ENCODE measurements at places on chromosomes 7 and 10.
A peak's percentile ranks its signal among the peaks of the same experiment; 100 is the strongest.

DNA sequence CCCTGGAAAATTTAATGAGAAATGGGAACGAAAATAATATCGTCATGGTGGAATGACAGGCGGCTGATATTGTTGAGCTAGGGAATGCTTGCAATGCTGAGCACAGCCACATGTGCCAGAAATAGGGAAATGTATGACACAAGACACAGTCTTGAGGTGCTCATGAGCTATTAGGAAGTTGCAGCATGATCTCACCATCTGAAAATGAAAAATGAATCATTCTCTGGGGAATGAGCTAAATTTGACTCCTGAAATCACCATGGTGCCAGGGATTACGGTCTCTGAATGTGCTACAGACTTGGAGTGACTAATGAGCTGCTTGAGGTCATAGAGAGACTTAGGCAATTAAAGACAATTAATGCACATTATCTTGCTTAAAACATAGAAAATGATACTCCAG lies 845.0 kb downstream of the CNTNAP2 start:
- no peak for DNase-seq

DNA sequence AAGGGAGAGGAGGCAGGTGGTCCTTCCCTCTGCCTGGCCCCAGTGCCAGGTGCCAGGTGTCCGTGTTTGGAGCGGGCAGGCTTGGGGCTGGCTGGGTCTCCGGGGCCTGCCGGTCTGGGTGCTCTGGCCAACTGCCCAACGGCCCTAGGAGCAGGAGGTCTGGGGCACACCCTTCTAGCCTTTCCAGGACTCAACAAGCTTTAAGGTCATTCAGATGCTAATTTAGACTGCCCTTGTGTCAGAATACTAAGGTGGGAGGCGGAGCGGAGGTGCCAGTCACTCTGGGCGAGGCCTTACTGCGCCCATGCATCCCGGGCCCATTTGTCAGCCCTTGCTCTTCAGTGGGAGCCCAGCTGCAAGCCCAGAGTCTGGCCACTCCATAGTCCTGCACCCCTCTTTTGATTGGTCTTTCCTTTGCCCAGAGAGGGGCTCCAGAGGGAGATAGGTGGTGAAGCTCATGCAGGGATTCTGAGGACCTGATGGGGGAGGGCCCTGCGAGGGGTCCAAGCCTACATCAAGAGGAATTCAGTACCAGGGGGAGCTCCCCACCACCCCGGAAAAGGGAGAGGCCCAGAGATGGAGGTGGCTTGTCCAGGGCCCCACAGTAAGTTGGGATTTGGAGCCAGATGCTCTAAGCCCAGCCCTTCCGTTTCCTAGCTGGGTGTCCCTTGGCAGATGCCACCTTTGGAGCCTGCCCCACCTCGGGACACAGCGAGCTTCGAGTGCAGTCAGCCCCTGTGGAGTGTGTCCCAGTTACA lies 1.3 kb downstream of the PGAM2 start:
- peak; percentile 47 for DNase-seq

GRCh38 chr10:84097787-84098353 lies 41.4 kb upstream of the GHITM start:
- DNase-seq = no peak

- no peak for DNase-seq
These were observed 14.7 kb upstream of the BMS1 start for GRCh38 chr10:42767906-42768305.
